ENCODE measurements at places on chromosomes 4 and X.

DNA sequence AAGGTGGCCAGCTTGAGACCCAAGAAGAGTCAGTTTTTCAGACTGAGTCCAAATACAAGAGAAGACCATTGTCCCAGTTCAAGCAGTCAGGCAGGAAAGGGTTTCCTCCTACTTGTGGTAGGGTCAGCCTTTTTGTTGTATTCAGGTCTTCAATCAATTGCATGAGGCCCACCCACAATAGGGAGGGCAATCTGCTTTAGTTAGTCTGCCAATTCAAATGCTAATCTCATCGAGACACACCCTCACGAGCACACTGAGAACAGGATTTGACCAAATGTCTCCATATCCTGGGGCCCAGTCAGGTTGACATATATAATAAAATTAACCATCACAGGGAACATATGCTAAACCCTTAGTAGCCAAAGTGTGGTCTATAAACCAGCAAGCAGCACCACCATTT, 75.3 kb upstream of the FRMPD3 start:
- no peak for DNase-seq

GRCh38 chr4:22500128-22500611, 15.7 kb downstream of the ADGRA3 start:
- no peak for DNase-seq

GRCh38 chrX:76971393-76972376, 475.5 kb upstream of the FGF16 start:
- DNase-seq: no peak

DNA sequence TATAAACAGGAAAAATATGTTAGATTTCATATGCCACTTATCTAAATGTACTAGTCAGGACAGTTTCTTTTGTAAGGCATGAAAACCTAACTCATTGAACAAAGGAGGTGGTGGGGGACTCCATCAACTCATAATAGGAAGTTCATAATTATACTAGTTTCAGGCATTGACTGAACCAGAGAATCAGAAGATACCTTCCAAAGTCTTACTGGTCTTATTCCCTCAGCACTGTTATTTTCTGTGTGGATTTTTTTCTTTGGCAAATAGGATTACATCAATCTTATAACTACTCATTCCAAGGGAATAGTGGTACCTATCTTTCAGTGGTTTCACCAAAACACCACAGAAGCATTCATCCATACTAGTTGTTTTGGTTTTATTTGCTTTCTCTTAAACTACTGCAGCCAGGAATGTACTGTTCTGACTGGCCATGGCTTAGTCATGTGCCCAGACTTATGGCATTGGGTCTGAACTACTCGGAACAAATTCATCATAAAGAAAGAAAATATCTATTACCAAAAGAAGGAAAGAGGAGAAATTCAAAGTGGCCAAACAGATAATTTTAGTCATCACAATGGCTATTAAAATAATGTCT, 273.9 kb downstream of the ARAP2 start:
- no peak for DNase-seq

- DNase-seq: no peak
Measured at GRCh38 chr4:1578251-1578773, 105.8 kb downstream of the FAM53A start.

GRCh38 chr4:11954093-11954492, 525.4 kb upstream of the HS3ST1 start:
- no peak for DNase-seq

GRCh38 chr4:122759639-122760310, 27.3 kb downstream of the BBS12 start:
- DNase-seq: no peak

- DNase-seq: no peak
Measured at GRCh38 chr4:81580346-81580993, 108.8 kb upstream of the RASGEF1B start.

DNA sequence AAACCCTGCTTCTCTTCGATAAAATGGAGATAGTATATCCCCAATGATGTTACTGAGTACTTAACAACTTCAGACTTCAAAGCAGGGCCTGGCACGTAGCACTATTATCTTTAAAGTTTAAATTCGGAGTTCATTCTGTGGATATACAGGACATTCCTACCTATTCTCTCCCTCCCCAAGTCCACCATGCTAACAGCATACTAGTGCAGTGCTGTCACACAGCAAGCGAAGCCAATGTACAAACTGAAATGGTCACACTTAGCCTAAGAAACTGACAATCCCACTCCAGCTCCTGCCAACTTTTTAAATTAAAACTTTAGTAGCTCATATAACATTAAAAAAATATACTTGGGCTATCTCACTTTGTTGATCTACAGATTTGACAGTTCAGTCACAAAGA, 1.2 kb upstream of the DNAJB14 start:
- DNase-seq: no peak

DNA sequence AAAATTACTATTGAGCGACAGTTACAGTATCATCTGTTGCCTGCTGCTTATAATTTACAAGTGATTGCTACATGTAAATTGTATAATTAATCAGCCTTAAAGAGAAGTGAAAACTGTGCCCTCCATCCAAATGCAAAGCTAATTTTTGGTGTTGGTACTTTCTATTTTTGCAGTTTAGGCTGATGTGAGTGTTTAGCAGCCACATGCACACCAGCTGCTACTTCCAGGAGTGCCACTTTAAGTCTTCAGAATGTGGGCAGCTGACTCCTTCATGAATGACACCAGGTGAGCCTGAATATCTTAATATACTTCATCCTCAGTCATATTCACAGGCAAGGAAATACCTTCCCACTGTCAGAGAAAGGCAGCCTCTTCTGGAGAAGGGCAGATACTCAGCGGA, 149.8 kb upstream of the RASGEF1B start:
- no peak for DNase-seq

GRCh38 chr4:111506706-111507105, 638.5 kb upstream of the FAM241A start:
- no peak for DNase-seq

DNA sequence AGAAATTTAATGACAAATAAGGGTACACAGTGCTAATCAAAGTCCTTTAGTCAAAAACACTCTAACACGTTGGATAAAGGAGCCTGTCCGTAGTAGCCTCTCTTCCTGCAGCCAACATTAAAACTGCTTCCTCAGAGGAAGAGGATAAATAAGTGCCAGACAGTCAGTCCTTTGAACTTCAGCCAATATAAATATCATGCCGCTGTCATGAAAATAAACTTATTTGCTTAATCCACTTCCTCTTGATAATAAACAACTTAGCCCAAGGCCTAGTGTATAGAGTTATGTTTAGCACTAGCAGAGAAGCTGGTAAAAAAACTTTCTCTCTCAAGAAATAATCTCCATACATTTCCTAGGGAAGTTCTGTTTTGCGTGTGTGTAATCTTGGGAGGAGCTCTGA, 196.7 kb downstream of the HS3ST1 start:
- DNase-seq: no peak

- no peak for DNase-seq
Measured at GRCh38 chr4:148359769-148360168, 82.4 kb downstream of the NR3C2 start.

- DNase-seq: no peak
Measured at GRCh38 chrX:54447461-54447860, 7.3 kb downstream of the TSR2 start.

DNA sequence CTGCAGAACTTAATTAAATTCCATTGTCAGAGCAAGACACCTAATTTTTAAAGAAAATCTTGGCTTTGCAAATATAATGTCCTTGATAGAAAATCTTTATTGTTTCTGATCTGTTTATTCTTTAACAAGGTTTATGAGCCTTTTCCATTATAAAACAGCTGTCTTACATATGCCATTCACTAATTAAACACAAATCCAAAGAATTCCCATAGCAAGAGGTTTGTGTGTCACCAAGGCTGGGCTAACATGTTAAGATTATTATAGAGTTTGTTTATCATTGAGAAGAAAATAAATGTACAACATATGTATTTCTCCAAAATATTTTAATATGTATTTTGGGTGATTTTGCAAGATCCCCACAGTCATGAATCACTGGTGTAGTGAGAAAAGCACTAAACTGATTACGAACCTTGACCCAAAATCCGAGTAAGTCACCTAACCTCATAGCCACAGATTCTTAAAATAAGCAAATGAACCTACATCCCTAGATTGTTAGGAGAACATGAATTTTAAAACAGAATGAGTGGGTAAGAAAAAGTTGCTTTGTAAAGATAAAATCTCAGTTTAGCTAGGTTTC, 694.8 kb upstream of the INTU start:
- DNase-seq: no peak

All from T-helper 1 cell (primary cell).